Stimulated activated CD8-positive, alpha-beta memory T cell treated with anti-CD3 and anti-CD28 coated beads, Interleukin-4, amount 100 ng/mL, for 1 hour (primary cell): ENCODE measurements at places on chromosomes 4 and X.

- no peak for DNase-seq
Measured at GRCh38 chr4:31748382-31748781, 1028.2 kb downstream of the PCDH7 start.

DNA sequence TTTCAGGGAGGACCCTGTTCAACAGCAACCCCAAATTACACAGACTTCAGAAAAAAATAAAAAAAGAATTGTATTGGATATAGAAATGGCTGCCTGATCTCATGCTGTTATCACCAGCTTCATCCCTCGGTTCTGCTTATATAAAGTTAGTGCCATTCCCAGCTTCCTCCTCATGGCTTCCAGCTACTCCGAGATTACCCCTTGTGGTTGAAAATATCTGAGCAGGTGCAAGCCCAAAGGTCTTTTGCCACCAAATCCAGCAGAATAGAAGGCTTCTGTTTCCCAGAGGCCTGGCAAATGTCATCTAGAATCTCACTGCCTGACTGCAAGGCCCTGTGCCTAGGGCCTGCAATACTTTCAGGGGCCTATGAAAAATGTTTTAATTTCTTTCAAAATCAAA, 13.8 kb upstream of the HPGDS start:
- no peak for DNase-seq

- no peak for DNase-seq
Measured at GRCh38 chr4:5828005-5828391, 64.9 kb downstream of the CRMP1 start.

GRCh38 chr4:159017323-159018026, 85.4 kb upstream of the RAPGEF2 start:
- no peak for DNase-seq

DNA sequence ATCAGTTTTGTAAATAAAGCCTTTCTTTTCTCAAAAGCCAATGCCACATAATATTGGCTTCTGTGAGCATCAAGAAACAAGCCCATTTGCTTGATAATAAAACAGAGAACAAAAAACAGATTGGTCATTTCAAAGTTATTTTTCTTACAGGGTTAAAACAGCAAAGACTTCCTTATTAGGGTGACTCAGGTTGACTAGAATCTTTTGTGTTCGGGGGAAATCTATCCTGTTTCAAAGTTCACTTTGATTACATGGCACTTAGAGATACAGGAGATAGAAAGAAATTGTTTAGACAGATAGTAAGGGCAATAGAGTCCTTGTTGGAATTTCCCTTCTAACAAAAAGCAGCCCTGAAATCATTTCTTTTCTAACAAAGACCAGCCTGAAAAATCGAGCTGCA, 170.0 kb upstream of the GLRA2 start:
- DNase-seq = no peak

GRCh38 chr4:156346959-156347385, 393.3 kb upstream of the CTSO start:
- no peak for DNase-seq

DNA sequence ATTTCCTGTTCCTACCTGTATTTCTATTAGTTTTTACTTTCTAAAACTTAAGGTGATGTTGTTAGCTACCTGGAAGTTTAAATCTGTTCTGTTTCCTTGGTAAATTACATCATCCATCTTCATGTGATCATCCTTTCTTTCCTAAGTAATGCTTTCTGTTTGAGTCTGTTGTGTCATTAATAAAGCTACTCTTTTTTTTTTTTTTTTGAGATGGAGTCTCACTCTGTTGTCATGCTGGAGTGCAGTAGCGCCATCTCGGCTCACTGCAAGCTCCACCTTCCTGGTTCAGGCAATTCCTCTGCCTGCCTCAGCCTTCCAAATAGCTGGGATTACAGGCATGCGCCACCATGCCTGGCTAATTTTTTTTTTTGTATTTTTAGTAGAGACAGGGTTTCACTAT, 73.3 kb downstream of the FIP1L1 start:
- no peak for DNase-seq
